Naive thymus-derived CD8-positive, alpha-beta T cell (primary cell): ENCODE measurements at places on chromosomes 4 and X.

DNA sequence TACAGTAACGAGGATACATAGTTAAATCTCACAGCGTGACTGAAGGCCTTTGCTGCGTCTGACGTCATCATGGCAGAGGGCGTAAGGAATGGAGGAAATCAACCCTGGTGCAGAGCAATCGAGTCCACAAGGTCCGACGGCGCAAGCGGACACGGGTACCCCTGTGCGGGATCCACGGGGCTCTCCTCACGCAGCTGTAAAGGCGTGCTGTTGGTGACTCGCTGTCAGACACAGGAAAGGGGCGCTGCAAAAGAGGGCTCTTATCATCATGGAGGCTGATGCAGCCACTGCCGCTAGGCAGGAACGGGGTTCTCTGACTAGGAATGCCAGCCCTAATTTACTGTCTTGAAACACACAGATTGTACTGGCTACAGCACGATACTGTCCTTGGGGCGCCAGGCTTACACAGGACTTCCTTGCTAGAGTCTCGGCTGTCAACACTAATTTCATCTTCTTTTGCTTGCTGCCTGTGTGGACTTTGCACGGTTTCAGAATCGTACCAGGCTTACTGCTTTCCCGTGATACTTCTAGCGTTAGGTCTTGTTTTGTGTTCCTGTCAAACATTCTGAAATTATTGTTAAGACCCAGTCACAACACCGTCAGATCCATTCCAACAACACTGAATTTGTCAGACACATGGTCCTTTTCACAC lies 13.6 kb downstream of the RNF212 start:
- no peak for DNase-seq
- no peaks in the 10 kb centered on the region for H3K4me1 ChIP-seq
- no peak overlapping the region for H3K4me3 ChIP-seq
- no peak overlapping the region for H3K27ac ChIP-seq
- no peaks in the 10 kb centered on the region for H3K36me3 ChIP-seq

DNA sequence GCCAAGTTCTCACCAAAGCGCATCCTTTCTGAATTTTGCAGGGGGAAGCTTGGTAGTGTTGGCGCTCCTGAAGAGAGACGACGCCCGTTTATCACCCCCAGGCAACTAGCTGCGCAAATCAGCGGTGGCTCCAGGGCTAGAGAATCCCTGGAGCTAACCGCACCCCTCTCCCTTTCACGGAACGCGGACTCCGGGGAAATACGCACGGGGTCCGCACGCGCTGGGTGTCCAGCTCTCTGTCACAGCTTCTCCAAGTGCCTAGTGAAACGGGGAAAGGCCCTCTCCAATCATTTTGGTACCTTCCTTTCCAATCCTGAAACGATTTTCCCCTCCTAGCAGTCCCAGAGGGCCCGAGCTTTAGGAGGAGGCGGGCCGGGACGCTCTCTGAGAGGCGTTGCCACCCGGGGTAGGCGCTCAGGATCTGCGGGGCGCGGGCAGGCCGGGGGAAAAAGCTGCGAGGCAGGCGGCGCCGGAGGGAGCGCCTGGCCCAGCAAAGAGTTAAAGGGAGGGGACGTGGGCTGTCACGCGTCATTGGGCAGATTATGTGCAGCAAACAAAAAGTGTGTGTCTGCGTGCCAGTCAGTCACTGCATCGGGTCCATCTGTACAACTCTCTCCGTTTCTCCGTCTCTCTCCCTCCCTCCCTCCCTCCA lies at the start of gene PRDM8:
PRDM8 (plus strand) TSS at position 582 of the 652 bp plus-strand sequence. CDS start 2,578 bp downstream, outside the sequence.
- DNase-seq: peak; percentile 32
- H3K27ac ChIP-seq: no peak within 1 kb of the TSS
- peaks cover 6% of the 10 kb centered on the region for H3K36me3 ChIP-seq
- H3K27me3 ChIP-seq: peaks cover 64% of the 10 kb centered on the region
- H3K4me1 ChIP-seq: peaks cover 13% of the 10 kb centered on the region
- peak within 1 kb of the TSS; percentile 74 for H3K4me3 ChIP-seq

GRCh38 chrX:123603491-123603890 lies 129.4 kb downstream of the THOC2 start:
- H3K4me1 ChIP-seq: no peaks in the 10 kb centered on the region
- DNase-seq: no peak
- no peak overlapping the region for H3K27ac ChIP-seq
- H3K27me3 ChIP-seq: no peaks in the 10 kb centered on the region

- DNase-seq: no peak
- no peak overlapping the region for H3K4me3 ChIP-seq
- H3K27ac ChIP-seq: no peak overlapping the region
- no peaks in the 10 kb centered on the region for H3K27me3 ChIP-seq
- H3K4me1 ChIP-seq: no peaks in the 10 kb centered on the region
These were observed 119.7 kb downstream of the IL1RAPL1 start for GRCh38 chrX:28706964-28707363.

GRCh38 chr4:124713185-124713592 lies 657 bp upstream of the ANKRD50 start:
- H3K27ac ChIP-seq: peak overlapping the region; percentile 69
- DNase-seq: no peak
- peaks cover 2% of the 10 kb centered on the region for H3K27me3 ChIP-seq
- no peaks in the 10 kb centered on the region for H3K36me3 ChIP-seq
- H3K4me3 ChIP-seq: no peak overlapping the region

- peaks cover 14% of the 10 kb centered on the region for H3K36me3 ChIP-seq
- no peak overlapping the region for H3K27ac ChIP-seq
- H3K27me3 ChIP-seq: no peaks in the 10 kb centered on the region
- no peak for DNase-seq
These were observed 130.8 kb upstream of the BMPR1B start for GRCh38 chr4:94626942-94627341.

GRCh38 chr4:2902126-2902525 lies 58.5 kb downstream of the ADD1 start:
- peak overlapping the region; percentile 68 for H3K27ac ChIP-seq
- H3K36me3 ChIP-seq: peaks cover 10% of the 10 kb centered on the region
- no peaks in the 10 kb centered on the region for H3K27me3 ChIP-seq

GRCh38 chr4:5118994-5119835 lies 67.9 kb downstream of the STK32B start:
- DNase-seq: no peak
- H3K27ac ChIP-seq: no peak overlapping the region
- no peaks in the 10 kb centered on the region for H3K4me1 ChIP-seq
- H3K36me3 ChIP-seq: no peaks in the 10 kb centered on the region

DNA sequence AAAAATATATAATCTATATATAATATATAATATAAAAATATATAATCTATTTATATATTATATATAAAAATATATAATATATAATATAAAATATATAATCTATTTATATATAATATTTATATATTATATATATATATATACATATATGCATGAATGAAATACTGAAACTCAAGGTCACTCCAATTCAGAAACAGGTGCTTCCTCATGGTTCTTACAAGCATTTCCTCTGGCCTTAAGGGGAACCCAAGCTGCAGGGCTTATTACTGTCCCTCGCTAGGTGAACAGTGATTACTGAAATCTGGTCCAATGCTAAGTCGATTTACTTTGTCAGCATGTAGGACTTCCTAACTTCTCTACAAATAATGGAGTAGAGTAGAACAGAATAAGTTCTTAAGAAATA lies 174.3 kb downstream of the GPM6A start:
- no peaks in the 10 kb centered on the region for H3K36me3 ChIP-seq
- H3K4me3 ChIP-seq: no peak overlapping the region
- no peaks in the 10 kb centered on the region for H3K4me1 ChIP-seq
- H3K27me3 ChIP-seq: no peaks in the 10 kb centered on the region

- no peak overlapping the region for H3K4me3 ChIP-seq
- H3K27ac ChIP-seq: no peak overlapping the region
- DNase-seq: no peak
- no peaks in the 10 kb centered on the region for H3K27me3 ChIP-seq
- no peaks in the 10 kb centered on the region for H3K4me1 ChIP-seq
- no peaks in the 10 kb centered on the region for H3K36me3 ChIP-seq
These were observed 274.5 kb downstream of the GPAT3 start for GRCh38 chr4:83810428-83810827.

DNA sequence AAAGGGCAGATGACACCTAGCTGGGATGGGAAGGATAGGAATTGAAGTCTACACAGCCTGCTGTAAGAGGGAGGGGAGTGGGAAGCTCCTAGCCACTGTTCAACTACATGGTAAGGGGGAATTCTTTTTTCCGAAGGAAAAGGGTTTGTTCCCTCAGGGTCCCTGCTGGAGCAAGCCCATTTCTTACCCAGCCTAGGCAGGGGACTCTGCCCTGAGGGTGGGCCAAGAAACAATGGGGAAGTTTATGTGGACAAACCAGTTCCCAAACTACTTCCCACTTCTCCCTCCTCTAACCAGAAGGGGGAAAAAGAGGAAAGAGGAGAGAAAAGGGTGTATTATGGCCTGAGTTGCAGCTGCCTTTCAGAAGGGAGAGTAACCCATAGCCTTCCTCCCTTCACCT lies 13.5 kb upstream of the VSIG4 start:
- H3K4me3 ChIP-seq: no peak overlapping the region
- H3K27ac ChIP-seq: peak overlapping the region; percentile 73
- H3K36me3 ChIP-seq: no peaks in the 10 kb centered on the region
- H3K4me1 ChIP-seq: peaks cover 11% of the 10 kb centered on the region
- H3K27me3 ChIP-seq: no peaks in the 10 kb centered on the region
- no peak for DNase-seq

DNA sequence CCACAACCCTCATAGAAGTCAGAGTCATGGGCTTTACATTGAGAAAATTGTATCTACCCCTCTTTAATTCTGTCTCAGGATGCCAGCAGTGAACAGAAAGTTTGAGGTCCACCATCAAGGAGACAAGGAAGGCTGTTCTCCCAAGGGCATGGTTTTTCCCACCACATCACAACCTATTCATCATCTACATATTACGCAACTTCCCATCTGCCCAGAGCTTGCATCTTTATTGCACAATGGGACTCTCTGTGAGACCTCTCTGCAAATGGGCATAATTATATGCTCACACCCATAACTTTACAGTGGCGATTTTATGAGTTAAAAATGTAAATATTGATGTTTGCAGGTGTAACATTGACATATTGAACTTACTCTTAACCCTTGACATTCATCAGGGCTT lies 38.9 kb downstream of the PAGE2 start:
- H3K36me3 ChIP-seq: no peaks in the 10 kb centered on the region
- H3K4me3 ChIP-seq: no peak overlapping the region
- no peaks in the 10 kb centered on the region for H3K27me3 ChIP-seq
- H3K4me1 ChIP-seq: no peaks in the 10 kb centered on the region
- DNase-seq: no peak

DNA sequence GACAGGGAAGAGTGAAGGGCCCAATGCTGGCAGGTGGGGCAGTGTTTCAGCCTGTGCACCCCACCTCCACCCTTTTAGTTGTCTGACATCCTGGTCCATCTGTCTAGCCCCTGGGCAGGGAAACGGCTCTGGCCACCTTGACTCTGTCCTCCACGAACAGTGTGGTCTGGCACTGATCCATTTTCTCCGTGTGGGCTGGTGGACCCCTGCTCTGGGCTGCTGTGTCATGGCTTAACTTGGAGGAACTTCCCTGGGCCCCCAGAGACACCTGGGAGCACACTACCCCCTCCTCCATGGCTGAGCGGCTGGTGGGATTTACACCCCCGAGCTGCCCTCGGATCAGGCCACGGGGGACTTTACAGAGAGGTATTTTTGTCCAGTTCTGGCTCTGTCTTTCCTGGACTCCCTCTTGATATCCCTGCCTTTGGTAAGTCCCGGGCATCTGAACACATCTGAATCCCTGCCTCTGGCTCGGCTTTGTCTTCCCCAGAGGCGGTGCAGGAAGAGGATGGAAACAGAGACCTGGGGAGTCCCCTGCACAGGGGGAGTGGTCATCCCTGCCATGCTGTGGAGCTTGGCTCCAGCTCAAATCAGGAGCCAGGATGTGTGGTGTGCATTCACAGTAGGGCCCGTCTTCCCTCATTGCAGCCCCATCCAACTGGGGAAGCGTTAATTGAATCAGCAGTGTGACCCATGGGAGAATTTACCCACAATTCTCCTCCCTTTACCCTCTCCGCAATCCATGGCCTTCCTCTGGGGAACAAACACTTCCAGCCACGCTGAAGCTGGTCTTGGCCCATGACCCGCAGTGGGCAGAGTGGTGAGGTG lies 6.3 kb upstream of the NKX1-1 start:
- no peak overlapping the region for H3K27ac ChIP-seq
- H3K36me3 ChIP-seq: peaks cover 11% of the 10 kb centered on the region

GRCh38 chrX:37812110-37812509 lies 32.3 kb downstream of the CYBB start:
- no peak overlapping the region for H3K27ac ChIP-seq
- no peaks in the 10 kb centered on the region for H3K27me3 ChIP-seq
- peaks cover 2% of the 10 kb centered on the region for H3K36me3 ChIP-seq
- H3K4me3 ChIP-seq: no peak overlapping the region
- no peak for DNase-seq

GRCh38 chrX:1449823-1450149 lies 2.9 kb downstream of the ASMTL start:
- DNase-seq: no peak
- peak overlapping the region; percentile 62 for H3K27ac ChIP-seq
- H3K4me3 ChIP-seq: peak overlapping the region; percentile 50

DNA sequence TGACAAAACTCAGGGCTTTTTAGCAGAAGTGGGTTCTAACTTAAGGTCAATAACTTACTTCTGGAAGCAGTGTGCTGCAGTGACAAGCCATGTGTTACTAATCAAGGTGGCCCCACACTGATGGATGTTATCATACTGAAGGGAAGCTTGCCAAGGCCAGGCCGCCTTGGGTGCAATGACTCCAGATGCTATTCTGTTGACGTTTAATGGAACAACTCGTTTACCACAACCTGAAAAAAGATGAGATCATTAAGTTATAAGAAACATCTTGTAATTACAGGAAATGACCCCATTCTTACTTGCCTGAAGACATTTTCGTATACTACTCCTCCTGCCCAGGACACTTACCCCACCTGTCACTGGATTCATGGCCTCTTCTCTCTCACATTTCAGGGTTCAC lies 38.9 kb upstream of the TMPRSS11D start:
- no peak for DNase-seq
- H3K36me3 ChIP-seq: no peaks in the 10 kb centered on the region
- no peak overlapping the region for H3K27ac ChIP-seq
- H3K27me3 ChIP-seq: peaks cover 5% of the 10 kb centered on the region
- H3K4me3 ChIP-seq: no peak overlapping the region

DNA sequence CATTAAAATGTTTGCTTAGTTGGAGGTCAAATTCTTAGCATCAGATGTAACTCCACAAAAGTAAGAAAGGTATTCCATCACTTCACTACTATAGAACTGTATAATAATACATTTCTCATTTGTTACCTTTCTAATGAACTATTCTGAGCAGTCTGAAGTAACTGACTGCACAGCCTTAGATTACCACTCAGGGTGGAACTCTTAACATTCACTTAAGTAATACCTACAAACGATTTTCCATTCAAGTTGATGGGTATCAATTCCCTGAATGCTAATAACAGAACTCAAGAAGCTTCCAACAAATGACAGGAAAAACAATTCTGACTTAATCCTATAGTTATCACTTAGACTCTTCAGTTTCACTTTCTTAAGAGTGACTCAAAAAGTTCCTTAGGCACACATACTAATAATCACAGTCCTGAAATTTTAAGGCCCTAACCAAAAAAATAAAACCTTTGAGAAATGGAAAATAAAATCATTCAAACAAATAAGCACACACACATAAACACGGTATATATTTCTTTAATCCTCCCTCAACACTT lies 20.9 kb downstream of the HNRNPD start:
- peaks cover 62% of the 10 kb centered on the region for H3K4me1 ChIP-seq
- H3K36me3 ChIP-seq: no peaks in the 10 kb centered on the region
